Fibroblast of the aortic adventitia (primary cell): ENCODE measurements at places on chromosomes 7 and 10.

DNA sequence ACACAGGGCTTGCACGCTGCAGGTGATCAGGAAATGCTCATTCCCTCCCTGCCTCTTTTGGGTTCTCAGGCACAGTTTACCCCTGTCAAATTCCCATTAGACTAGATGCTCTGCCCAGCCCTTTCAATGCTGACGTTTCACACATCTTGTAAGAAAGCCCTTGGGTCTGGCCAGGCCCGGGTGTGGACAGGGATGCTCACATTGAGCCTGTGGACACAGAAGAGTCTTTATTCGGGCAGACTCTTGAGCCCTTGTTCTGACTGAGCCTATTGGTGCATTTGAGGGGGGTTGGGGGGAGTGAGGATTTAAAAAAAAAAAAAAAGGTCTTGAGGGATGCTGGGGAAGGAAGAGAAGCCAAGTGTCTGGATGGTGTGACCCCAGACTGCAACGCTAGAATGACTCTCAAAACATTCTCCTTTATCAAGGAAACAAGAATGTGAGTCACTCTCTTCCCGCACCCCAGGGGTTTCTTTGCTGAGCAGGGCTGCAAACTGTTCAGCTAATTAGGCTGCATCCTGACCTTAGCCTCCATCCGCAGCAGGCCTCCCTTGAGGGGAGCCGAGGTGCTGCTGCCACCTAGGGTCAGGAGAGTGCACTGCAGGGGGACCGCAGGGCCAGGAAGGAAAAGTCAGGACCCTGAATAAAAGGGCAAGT, 53.6 kb upstream of the TMEM72 start:
- peak; percentile 92 for DNase-seq

DNA sequence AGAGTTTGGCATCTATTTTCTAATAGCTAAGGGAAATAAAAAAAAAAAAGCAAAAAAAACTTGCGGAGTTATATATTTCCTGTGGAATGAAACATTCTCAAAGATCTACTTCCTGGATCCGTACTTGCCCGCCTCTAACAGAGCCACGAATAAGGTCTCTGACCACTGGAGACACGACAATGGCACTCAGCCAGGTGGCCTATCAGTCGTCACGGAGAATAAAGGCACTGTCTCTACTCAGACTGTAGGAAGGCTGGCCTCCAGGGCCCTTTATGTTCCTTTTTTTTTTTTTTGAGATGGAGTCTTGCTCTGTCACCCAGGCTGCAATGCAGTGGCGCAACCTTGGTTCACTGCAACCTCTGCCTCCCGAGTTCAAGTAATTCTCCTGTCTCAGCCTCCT, 58.7 kb downstream of the RGS10 start:
- DNase-seq = no peak

- no peak for DNase-seq
Observed at GRCh38 chr10:132361581-132362101, 29.6 kb downstream of the LRRC27 start.

DNA sequence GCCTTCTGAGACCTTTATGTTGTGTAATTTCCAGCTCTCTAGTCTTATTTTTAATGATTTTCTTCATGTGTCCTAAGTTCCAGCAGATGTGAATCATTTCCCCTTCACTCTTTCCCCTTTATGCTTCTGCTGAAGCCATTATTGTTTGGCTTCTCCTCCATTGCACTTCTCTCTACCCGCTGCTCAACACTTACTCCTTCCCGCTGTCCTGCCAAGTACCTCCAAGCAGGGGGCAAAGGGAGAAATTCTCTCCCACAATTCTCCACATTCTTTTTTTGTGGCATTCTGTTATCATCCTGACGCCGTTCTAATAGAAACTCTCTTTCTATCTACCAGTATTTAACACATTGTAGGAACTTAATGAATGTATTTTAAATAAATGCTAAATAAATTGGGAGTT, 388.9 kb upstream of the TPK1 start:
- DNase-seq = no peak

DNA sequence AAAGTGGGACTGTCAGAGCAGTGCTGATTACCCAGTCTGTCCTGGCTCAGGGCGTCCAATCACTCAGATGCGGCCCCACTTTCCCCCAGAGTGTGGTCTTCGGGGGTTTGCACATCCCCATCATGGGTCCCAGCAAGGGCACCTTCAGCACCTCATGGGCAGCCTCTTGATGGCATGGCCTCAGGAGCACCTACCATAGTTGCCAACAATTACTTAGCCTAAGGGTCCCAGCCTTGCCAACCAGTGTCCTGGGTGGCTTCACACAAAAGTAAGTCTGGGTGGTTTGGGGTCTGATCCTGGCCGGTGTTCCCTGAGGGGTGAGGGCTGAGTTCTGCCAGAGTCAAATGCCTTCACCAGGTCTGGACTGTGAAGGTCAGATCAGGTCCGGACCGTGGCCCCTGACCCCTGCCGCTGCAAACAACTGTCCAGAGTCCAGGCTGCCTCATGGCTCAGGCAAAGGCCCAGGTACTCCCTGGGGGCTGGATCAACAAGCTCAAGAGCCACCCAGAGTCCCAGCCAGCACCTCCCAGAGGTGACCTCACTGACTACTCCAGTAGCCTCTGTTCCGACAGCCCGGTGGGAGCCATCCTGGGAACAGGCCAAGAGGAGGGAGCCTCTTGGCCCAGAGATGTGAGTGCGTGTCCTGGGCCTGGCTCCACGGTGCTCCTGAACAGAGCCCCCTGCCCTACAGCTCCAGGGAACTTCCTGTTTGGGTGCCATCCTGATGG, 6.2 kb upstream of the MARVELD1 start:
- DNase-seq = no peak

DNA sequence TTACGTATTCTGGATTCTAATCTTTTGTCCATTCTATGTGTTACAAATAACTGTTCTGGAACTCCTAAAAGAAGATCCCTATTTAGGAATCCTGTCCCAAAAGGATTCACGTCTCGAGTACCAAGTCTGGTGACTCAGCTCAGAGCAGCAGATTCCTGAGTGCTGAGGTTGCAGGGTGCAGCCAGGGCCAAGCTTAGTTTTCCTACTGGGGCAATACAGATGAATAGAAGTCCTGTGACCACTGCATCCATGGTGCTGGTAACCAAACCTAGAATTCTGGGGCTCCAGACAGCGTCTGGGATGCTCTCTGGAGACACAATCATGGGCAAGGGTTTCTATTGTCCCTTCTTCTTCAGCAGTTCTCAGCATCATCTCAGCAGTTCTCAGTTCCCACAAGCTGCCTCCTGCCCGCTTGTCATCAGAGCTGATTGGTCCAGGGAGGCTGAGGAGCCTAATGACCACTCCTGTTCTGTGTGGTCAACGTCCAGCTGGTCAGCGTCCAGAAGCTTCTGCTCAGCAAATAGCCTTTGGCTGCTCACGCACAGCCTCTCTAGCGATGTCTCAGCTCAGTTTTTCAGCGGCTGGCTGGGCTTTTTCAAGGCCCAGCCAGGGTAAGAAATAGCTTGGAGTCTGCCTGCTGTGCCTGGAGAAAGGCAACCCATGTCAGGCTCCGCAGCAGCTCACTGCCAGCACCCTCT, 50.4 kb upstream of the C7orf33 start:
- peak; percentile 91 for DNase-seq

DNA sequence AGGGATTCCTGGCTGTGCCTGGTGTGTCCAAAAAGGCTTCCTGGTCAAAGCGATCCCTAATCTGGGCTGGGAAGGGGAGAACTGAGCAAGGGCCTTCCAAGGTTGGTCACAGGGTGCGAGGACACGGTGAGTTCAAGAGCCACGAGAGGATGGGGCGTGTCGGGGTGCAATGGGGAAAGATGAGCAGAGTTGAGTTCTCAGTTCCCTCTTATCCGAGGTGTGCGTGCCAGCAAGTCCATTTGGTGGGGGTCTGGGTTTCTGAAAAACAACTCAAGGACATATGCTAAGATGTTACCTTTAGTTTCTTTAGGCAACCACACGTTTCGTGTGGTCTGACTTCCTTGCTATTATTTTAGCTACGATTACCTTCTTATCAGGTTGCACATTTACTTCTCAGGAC, 1.3 kb downstream of the ZNF775 start:
- DNase-seq = no peak

DNA sequence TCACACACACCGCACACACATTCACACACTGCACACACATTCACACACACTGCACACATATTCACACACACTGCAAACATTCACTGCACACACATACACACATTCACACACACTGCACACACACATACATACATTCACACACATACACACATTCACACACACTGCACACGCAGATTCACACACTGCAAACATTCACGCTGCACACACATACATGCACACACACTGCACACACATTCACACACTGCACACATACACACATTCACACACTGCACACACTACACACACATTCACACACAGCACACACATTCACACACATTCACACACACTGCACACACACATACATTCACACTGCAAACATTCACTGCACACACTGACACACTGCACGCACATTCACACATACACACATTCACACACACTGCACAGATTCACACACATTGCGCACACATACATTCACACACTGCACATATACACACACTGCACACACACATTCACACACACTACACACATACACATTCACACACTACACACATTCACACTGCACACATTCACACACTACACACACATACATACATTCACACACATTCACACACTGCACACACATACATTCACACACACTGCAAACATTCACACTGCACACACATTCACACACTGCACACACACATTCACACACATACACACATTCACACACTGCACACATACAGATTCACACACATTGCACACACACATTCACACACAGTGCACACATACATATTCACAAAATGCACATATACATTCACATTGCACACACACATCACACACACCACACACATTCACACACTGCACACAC, 325.1 kb downstream of the PTPRN2 start:
- DNase-seq = no peak

- DNase-seq = peak; percentile 60
Observed at GRCh38 chr10:89003344-89003743, 12.7 kb downstream of the FAS start.

GRCh38 chr10:24574578-24575155, 149.0 kb downstream of the ARHGAP21 start:
- no peak for DNase-seq

DNA sequence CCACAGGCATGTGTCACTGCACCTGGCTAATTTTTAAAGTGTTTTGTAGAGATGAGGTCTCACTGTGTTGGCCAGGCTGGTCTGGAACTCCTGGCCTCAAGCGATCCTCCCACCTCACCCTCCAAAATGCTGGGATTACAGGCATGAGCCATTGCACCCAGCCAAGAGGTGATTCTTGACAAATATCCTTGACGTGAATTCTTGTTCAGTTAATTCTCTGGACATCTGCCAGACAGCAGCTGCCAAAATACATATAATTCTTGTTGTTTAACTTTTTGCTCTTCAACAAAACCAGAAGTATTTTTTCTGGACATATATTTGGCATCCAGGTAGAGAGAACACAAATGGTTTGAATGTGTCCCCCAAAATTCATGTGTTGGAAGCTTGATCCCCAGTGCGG, 3.2 kb downstream of the ACADSB start:
- DNase-seq = peak; percentile 16
